ENCODE measurements at places on chromosomes 7 and 10. TPM values are rescaled to one million over a fixed set of nuclear protein-coding genes. Genes with fewer than 3 reads are reported as not detected.

ZCCHC24 gene
- total RNA-seq, result 180 TPM

ADAM12 gene
- total RNA-seq, result not detected

PKD1L1 gene
- total RNA-seq, result 1.1 TPM

DNA sequence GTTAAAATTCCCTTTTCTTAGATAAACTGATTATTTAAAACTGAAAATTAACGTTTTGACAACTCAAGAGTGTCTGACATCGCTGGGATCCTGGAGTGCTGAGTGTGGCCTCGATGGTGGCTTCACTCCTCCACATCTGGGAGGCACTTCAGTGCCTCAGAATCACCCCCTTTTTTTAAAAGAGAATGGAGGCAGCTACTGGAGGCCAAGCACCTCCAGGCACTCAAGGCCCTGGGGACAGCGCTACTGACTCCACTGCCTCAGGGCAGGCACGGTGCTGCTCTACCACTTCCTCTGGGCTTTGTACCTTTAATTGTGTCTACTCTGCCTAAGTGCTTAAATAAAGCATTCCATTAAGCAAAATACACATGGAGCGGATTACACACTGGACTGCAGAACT, 27.2 kb upstream of the NCAPG2 start:
- no peaks in the 10 kb centered on the region for H3K27me3 ChIP-seq
- H3K27ac ChIP-seq, result no peak overlapping the region
- no peaks in the 10 kb centered on the region for H3K4me1 ChIP-seq
- peaks cover 45% of the 10 kb centered on the region for H3K36me3 ChIP-seq
- DNase-seq, result no peak
- H3K4me3 ChIP-seq, result no peak overlapping the region

GRCh38 chr10:102735065-102735562, 8.6 kb upstream of the WBP1L start:
- no peak for DNase-seq
- H3K4me1 ChIP-seq, result peaks cover 8% of the 10 kb centered on the region
- H3K4me3 ChIP-seq, result no peak overlapping the region
- H3K27ac ChIP-seq, result no peak overlapping the region

GRCh38 chr10:97608991-97609561, 19.6 kb downstream of the C10orf62 start:
- no peaks in the 10 kb centered on the region for H3K36me3 ChIP-seq
- no peaks in the 10 kb centered on the region for H3K4me1 ChIP-seq
- H3K27me3 ChIP-seq, result no peaks in the 10 kb centered on the region
- DNase-seq, result no peak

DNA sequence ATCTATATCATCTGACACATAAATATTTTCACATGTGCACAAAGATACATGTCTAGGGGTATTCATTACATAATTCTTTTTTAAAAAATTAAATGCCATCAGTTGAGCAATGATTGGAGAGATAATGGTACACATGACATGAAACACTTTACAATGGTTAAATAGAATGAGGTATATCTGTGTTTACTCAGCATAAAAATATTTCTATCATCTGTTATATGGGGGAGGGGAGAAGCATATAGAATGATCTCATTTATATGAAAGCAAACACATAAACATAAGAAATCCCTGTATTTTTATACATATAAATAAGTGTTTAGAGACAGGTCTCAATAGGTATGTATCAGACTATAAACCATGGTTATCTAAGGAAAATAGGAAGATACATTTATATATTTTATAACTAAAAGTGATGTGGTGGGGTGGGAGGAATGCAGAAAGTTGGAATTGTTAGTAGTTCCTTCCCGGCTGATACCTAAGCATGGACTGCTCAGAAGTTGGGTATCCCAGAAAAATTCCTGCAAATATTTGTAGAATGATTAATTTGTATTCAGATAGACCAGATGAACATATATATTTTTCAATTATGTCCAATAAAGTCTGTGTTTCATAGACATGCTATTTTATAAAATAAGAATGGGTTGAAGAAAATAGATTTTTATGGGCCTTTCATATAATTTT, 75.1 kb downstream of the SHOC2 start:
- no peak overlapping the region for H3K27ac ChIP-seq
- H3K4me3 ChIP-seq, result no peak overlapping the region
- peaks cover 4% of the 10 kb centered on the region for H3K4me1 ChIP-seq
- DNase-seq, result no peak
- H3K27me3 ChIP-seq, result no peaks in the 10 kb centered on the region
- H3K36me3 ChIP-seq, result no peaks in the 10 kb centered on the region

- H3K4me3 ChIP-seq, result no peak overlapping the region
- H3K36me3 ChIP-seq, result no peaks in the 10 kb centered on the region
- no peak overlapping the region for H3K27ac ChIP-seq
- no peaks in the 10 kb centered on the region for H3K4me1 ChIP-seq
- H3K27me3 ChIP-seq, result no peaks in the 10 kb centered on the region
These were observed 239.1 kb upstream of the MEOX2 start for GRCh38 chr7:15925608-15926007.

DNA sequence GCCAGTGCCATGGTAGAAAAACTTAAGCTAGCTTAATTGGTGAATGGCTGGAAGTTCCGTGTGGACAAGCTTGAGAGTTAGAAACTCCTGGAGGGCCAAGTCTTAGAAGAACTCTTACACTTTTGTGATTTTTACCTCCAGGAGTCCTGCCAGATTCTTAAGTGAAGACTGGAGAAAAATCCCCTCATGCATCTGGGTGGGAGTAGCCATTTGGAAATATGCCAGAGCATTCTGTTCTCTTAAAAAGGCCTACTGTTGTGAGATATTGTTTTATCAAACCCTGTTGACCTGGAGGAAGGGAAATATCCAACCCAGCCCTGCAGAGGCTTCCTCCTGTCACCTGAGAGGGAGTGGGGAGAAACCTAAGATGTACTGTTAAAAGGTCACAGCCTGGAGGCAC, 17.6 kb upstream of the MCM10 start:
- no peaks in the 10 kb centered on the region for H3K27me3 ChIP-seq
- H3K4me1 ChIP-seq, result no peaks in the 10 kb centered on the region
- no peak for DNase-seq
- H3K27ac ChIP-seq, result no peak overlapping the region
- H3K4me3 ChIP-seq, result no peak overlapping the region

GRCh38 chr7:41820111-41820671, 117.3 kb upstream of the INHBA start:
- no peak for DNase-seq
- H3K36me3 ChIP-seq, result no peaks in the 10 kb centered on the region
